Erythroblast (primary cell): ENCODE measurements at places on chromosomes 7 and 10.

GRCh38 chr7:152984421-152984820, 224.9 kb downstream of the ACTR3B start:
- no peak for DNase-seq

DNA sequence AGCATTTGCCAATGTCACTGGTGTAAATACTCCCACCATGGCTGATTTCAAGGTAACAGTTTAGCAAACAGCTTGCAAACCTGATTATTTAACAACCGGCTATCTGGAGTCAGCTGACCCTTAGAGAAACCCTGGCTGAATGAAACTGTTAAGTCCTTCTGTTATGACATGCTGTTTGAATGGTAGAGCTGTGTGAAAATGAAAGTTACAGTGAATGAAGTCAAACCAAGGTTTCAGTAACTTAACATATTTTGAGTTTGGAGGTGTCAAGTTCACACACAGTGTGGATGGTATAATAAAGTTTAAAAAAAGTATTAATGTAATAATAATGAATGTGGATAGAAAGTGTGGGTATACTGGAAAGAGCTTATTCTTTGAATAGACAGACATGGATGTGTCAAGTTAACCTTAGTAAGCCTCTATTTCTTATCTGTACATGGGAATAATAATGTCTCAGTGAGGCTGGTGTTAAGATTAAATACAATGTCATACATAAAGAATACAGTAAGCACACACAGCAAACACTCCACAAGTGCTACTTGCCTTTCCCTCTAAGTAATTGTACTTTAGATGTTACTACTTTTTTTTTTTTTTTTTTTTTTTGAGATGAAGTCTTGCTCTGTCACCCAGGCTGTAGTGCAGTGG, 150.4 kb downstream of the TAX1BP1 start:
- DNase-seq: no peak

- peak; percentile 83 for DNase-seq
Measured at GRCh38 chr7:143214789-143215679, 6.8 kb upstream of the TAS2R40 start.

DNA sequence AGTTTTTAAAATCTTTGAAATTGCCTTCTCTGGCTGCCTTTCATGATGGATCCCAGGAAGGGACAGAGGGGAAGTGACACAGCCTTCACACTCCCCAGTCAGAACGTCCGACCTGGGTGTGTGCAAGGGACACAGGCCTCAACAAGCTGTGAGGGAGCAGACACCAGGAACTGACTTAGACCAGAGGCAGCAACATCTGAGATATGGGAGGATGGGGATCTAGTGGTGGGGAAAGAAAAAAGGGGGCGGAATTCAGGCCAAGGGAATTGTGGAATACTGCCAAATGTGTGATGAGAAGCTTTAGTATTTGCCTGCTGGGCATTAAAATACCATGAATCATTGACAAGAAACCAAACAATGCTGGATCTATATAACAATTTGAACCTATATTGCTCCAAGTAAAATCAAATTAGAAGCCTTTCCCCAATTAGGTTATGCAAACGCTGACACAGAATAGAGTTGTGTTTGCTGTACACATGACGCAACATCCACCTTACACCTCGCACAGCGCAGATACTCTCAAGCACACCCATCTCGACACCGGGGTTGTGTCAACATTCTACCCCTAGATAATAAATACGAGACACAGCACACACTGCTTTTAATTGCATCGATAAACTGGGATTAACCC, 17.2 kb upstream of the MNX1 start:
- no peak for DNase-seq

DNA sequence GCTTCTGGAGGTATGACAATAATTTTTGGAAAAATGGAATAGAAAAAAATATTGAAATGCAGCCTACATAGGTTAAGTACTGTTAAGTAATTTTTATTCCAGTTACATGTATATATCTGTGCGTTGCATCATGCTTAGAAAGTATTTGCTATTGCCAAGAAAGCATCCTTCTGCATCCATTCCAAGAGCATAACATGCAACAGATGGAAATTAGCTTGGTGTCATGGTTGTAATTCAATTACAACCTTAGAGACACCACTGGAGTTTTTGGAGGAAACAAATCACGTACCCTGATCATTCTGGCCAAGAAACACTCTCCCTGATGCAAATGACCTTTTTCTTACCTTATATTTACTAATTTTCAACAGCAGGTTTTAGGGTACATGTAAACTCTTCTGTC, 1.7 kb downstream of the AKR1B1 start:
- peak; percentile 52 for DNase-seq

DNA sequence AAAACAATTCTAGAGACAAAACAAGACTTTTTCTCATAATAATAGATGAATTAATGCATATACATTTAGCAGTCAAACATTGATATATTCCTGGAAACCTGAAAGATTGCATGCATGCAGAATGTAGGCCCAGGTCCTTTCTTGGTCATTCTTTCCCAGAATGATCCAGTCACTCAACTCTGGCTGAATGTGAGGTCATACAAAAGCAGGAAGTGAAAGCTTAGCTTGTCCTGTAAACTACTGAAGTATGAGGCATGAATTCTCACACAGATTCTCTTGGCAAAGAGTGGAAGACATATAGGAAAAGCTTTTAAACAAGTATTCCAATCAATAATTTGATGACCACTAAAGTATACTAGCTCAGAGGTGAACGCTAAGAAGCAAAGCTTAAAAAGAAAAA, 253.9 kb downstream of the PPP1R3A start:
- no peak for DNase-seq

DNA sequence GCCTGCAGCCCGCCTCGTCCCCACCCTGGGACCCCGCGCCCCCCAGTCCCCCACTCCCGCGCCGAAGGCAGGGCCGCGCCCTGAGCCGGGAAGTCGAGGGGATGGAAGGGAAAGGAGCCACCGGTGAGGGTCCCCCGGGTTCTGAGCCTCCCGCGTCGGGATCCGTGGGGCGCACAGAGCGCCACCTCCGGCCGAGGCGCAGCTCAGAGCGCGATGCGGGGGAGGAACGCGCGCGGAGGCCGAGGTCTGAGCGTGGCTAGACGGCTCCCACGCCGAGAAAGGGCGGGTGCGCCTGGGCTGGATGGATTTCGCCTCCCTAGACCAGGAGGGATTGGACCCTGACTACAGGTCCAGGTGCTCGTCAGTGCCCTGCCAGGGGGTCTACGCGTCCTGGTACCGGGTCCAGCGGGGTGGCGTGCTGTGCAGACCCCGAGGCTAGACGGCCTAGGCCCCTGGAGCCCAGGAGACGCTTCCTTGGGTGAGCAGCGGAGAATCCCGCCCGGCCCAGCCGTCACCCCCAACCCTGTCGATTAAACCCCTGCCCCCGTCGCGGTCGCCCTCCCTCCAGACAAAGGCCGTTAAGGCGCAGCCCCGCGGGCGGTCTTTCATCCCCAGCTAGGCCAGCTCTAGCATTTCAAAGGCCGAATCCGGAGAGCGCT, 986 bp upstream of the PDGFA start:
- DNase-seq: no peak

DNA sequence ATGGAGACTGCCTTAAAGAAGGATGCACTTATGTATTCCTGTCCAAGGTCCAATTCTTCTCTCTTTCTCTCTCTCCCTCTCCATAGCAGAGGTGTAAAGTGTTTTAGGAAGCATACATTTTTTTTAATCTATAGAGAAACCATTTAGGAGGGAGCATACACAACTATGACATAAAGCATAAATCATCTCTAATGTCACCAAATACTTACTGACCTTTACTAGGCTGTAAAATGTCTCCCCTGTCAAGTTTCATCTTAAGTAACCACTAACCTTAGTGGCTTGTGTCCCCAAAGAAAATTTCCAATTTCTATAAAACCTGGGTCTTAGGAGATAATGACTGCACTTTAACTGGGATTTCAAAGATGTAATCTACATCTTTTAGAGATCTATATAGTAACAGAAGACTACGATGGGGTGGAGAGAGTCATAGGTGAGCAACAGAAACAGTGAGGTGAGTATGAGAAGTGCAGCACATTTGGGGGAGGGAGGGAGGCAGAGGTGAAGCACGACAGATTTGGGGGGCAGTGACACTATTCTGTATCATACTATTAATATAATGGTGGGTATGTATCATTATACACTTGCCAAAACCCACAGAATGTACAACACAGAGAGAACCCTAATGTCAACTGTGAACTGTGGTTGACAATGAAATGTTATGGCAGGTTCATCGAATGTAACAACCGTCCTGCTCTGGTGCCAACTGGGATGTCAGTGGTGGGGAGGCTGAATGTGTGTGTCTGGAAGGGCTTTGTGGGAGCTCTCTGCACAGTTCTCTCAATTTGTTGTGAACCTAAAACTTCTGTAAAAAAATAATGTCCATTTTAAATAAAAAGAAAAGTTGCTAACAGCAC, 79.5 kb downstream of the PIP4K2A start:
- DNase-seq: no peak

DNA sequence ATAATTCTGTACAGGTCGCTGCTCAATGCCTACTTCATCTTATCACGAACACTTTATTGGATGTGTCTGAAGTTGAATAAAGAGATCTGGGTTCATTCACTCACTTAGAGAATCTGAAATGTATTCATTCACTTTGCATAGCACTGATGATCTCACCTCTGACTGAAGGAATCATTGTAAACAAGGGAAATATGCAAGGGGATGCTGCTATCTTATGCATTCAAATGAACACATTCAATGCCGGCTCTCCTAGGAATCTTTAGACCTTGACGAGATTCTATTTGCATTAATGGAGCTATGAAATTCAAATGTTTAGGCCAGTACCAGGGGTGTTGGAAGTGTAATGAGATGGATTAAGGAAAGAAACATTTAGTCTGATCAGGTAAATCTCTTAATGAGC, 200.6 kb upstream of the COBL start:
- no peak for DNase-seq

DNA sequence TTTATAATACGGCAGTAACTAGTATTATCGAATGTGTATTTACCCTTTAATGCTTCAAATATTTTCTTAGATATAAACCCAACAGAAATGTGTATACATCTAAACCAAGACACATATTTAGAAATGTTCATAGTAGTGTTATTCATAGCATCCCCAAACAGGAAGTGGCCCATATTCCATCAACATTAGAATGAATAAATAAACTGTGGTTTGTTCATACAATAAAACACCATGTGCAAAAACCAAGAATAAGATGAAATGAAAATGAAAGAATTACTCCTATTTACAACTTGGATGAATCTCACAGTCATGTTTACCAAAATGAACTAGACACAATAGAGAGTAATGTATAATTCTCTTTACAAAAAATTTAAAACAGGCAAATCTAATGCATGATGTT, 9.2 kb upstream of the CAV2 start:
- DNase-seq: no peak

- no peak for DNase-seq
Measured at GRCh38 chr10:66353422-66353821, 572.4 kb upstream of the LRRTM3 start.

- DNase-seq: no peak
Measured at GRCh38 chr7:112009081-112009480, 197.1 kb downstream of the DOCK4 start.

- no peak for DNase-seq
Measured at GRCh38 chr7:66054063-66054462, 21.6 kb upstream of the ASL start.

- DNase-seq: no peak
Measured at GRCh38 chr10:49837051-49837478, 74.9 kb upstream of the OGDHL start.

DNA sequence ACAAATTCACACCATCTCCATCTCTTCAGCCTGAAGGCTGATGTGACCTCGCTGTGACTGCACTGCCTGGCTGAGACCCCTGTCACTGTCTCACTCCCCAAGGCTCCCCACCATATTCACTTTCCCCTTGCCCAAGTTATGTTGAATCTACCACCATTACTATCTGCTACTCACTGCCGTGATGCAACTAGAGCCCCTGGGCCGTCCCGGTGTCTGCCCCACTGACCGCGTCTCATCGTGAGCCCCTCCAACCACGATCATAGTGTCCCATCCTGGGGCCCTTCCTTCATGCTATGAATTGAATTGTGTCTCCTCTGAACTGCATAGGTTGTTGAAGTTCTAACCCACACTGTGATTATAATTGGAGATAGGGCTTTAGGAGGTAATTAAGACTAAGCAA, 71.9 kb upstream of the CHST15 start:
- DNase-seq: no peak

DNA sequence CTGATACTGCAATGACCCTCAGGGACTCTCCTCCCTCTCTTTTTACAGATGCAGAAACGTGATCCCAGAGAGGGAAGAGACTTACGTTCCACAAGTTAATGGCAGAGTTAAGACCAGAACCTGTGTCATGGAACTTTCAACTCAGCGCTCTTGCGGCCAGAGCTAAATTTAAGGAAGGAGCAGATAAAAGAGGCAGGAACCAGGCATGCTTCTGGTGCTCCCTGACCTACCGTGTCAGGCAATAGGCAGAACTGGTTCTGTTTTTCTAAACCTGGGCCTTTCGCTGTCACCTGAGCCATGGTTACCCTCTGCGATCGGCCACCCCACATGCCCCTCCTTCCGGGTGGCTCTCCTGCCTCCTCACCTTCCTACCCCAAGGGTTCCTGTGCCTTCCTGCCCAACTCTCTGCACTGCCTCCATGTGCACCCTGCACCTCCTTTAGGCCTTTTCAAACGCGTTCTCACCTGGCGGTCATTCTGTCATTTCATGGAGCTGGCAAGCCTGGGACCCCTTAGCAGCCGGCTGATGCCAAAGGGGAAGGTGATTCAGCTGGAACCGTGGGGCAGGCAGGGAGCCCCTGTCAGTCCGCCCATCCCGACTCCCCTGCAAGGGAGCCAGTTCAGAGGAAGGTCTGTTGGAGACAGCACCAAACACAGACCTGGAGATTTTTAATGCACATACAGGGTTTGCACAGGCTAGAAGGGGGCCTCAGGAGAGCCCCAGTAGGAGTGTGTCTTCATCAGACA, 7.7 kb upstream of the GBX1 start:
- no peak for DNase-seq

GRCh38 chr7:68258609-68259008, 1262.0 kb downstream of the TYW1 start:
- no peak for DNase-seq

DNA sequence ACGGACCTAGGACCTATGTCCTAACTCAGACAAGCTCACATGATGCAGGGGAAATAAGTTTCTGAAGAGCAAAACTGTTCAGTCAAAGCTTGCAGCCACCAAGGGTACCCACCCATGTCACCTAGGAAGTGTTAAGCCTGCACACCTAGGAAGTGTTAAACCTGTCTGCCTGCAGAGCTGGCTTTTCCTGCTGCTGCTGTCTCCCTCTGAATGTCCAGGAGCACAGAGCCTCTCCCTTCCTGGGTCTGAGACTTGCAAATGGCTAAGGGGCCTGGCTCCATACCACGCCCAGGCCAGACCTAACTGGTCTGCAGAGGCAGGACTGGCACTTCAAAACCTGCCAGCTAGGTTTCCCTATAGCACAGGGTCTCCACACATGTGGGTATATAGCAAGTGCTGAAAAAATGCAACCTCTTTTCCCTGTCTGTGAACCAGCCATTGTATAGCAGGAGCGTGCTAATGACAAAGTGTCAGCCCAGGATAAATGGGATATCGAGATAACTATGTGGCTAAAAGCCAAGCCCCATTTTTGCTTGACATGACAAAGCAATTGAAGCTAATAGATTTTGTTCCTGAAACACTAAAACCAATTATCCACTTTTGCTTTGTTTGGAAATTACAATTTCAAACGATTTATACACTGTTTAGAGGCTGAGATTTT, 1.5 kb downstream of the GDF2 start:
- DNase-seq: no peak
